ENCODE measurements at places on chromosomes 5 and 9.

- DNase-seq: no peak
Observed at GRCh38 chr5:159071382-159071781, 28.3 kb downstream of the EBF1 start.

GRCh38 chr5:34007201-34007620 is 639 bp downstream of the AMACR start:
- DNase-seq: no peak

- no peak for DNase-seq
Observed at GRCh38 chr9:112465352-112465751, 21.3 kb upstream of the KIAA1958 start.

DNA sequence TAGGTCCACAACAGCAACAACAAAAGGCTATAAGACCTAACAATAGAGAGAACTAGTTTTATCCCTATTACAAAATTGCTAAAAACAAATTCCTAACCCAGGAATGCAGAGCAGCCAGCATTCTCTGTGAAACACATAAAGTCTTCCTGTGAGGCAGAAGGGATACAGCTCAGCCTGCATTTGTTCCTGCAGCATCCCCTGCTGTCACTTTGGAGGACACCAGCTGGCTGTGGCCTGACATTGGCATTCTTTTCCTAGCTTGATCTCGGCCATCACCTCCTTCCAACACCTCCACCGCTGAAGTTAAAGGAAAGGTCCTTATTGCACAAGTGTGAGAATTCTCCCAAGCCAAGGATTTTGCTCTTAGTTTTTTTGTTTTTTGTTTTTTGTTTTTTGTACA is 186.1 kb downstream of the SNCAIP start:
- DNase-seq: no peak

GRCh38 chr5:179620293-179620692 is 3.2 kb downstream of the HNRNPH1 start:
- no peak for DNase-seq

GRCh38 chr5:29175774-29176173 is 2017.7 kb upstream of the CDH6 start:
- DNase-seq: no peak

- no peak for DNase-seq
Observed at GRCh38 chr5:90915393-90915792, 356.8 kb downstream of the ADGRV1 start.

Data from effector memory CD4-positive, alpha-beta T cell (primary cell).